ENCODE measurements at places on chromosomes 7 and 10.

GRCh38 chr10:43196981-43197833, 59.0 kb downstream of the CSGALNACT2 start:
- DNase-seq, result no peak

DNA sequence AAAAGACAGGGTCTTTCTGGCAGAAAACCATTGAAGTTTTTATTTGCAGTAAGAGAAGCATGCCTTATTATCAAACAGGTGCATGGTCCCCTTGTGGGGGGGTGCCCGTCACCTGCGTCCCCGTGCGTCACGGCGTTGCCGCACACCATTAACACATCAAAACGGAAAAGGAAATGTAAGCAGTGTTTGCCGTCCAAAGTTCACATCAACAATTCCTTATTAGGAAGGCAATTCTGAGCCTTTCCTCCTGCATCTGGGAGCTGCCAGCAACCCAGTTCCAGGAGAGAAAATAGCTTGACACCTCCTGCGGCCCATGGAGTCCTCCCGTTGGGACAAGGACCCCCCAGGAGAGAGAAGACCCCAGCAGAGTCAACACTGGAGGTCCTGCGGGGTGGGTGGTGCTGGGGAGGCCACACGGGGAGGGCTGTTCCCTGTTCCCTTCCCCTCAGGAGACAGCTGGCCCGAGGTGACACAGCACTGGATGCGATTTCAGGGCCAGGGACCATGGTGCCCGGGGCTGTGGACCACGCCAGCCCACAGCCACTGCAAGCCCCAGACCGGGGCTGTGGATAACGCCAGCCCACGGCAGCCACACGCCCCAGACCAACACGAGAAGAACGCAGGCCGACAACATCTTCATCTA, 39.5 kb downstream of the DIP2C start:
- no peak for DNase-seq

- DNase-seq, result no peak
These were observed 274.4 kb upstream of the YAE1 start for GRCh38 chr7:39291628-39292410.

- DNase-seq, result no peak
These were observed 1301.5 kb upstream of the SORCS1 start for GRCh38 chr10:108465871-108466641.

GRCh38 chr10:70726909-70727495, 54.7 kb downstream of the ADAMTS14 start:
- DNase-seq, result no peak

- no peak for DNase-seq
These were observed 133.9 kb upstream of the CHST15 start for GRCh38 chr10:124227055-124227975.

DNA sequence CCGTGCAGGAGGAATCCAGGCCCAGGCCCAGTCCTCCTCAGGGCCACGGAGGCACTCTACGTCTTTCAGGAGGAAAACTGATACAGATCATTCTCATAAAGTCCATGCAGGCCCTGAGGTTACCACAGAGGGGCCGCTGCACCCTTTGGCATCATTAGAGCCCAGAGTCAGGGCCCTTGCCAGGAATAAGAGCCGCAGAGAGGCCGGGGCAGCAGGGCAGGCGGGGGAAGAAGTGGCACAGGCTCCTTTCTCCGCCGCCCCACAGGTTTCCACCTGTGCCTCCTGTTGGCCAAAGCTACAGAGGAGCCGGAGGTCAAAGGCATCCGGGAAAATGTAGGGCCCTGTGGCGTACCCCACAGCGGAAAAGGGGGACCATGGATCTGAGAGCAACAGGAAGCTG, 366.6 kb upstream of the SHH start:
- DNase-seq, result no peak

DNA sequence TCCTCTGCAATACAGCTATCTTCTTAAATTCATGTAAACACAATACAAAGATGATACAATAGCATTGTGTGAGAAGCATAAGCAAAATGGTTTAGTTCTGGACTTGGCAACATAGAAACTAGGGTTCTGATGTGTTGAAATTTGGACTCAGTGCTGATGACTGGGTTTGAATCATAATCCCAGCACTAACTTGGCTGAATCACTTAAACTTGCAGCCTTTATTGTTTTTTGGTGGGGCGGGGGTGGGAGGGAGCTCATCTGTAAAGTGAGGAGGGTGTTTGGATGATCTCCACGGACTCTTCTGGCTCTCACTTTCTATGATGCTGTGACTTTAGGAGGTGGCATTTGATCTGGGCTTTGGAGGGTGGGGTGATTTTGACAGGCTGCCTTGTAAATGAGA, 158.2 kb downstream of the WNT2 start:
- no peak for DNase-seq

- no peak for DNase-seq
These were observed 163.3 kb downstream of the GRID1 start for GRCh38 chr10:86203162-86203905.
